Activated CD4-positive, alpha-beta T cell treated with anti-CD3 and anti-CD28 coated beads for 36 hours (primary cell): ENCODE measurements at places on chromosomes 2 and 18. TPM values are rescaled to one million over a fixed set of nuclear protein-coding genes. Genes with fewer than 3 reads are reported as not detected.

DES gene
- not detected for total RNA-seq

GRCh38 chr2:132479155-132479554, 62.5 kb downstream of the GPR39 start:
- H3K4me1 ChIP-seq: no peaks in the 10 kb centered on the region
- H3K36me3 ChIP-seq: no peaks in the 10 kb centered on the region
- DNase-seq: no peak
- no peak overlapping the region for H3K4me3 ChIP-seq
- H3K27ac ChIP-seq: no peak overlapping the region

DNA sequence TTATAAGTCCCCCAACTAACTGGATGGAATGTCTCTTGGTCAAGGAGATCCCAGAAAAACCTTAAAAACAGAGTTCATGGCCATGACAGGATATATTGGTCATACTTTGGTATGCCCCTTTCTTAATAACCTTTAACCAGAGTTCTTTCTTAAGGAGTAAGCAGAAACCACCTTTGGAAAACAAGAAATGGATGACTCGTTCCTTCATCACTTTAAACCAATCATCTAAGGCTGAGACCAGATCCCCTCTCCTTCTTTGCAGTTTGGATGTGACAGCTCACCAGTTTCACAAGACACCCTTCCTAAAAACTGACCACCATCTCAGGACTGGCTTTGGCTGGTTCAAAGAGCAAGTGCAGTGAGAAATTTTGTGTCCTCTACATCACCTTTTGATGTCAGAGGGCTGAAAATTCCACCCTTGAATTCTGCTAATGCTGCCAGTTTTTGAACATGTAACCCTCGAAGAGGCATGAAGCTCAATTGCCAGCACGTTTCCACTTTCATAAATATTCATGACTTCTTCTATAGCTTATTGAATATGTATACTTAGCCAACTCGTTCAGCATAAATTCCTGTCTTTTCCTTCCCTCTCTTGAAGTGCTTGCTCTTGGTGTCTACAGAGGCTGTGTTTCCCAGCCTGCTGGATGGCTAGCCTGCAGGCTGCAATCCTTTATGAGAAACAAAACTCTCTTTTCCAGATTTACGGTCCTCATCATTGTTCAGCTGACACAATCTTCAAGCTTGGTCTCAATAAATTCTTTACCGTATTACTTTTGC, 1323.5 kb upstream of the TMEFF2 start:
- H3K27ac ChIP-seq: no peak overlapping the region
- no peaks in the 10 kb centered on the region for H3K27me3 ChIP-seq
- H3K36me3 ChIP-seq: no peaks in the 10 kb centered on the region
- H3K4me1 ChIP-seq: no peaks in the 10 kb centered on the region
- DNase-seq: no peak

CCDC138 gene
- total RNA-seq: 15.3 TPM

- H3K27ac ChIP-seq: no peak overlapping the region
- H3K36me3 ChIP-seq: peaks cover 7% of the 10 kb centered on the region
- no peak for DNase-seq
Observed at GRCh38 chr2:191405546-191405945, 160.3 kb downstream of the MYO1B start.

MYOM1 gene
- 0.89 TPM for total RNA-seq

- DNase-seq: no peak
- H3K27me3 ChIP-seq: peaks cover 42% of the 10 kb centered on the region
- no peaks in the 10 kb centered on the region for H3K36me3 ChIP-seq
Observed at GRCh38 chr2:152097290-152097800, 1.5 kb downstream of the CACNB4 start.

DNA sequence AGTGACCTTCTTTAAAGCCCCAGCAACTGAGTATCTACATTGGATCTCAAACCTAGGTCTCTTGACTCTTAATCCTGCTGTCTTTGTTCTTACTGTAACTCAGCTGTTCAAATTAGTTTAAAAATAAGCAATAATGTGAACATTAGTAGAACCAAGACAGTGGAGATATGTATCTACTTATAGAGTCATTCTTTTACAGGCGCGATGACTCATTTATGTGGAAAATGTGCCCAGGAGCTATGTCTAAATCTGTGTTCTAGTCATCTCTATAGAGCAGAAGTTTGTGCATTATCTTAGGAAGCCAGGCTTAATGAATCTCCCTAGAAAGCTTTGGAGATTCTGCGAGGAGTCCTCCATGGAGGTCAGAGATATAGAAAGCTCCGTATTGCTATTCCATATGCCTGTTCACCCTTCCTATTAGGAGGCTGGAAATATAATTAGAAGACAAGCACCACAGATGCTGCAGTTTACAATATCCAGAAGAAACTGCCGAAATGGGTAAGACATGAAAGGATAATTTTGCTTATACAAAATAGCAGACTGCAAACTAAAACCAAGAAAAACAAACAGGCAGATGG, 211.6 kb downstream of the TRIB2 start:
- no peak overlapping the region for H3K27ac ChIP-seq
- DNase-seq: peak; percentile 41
- no peak overlapping the region for H3K4me3 ChIP-seq
- peaks cover 5% of the 10 kb centered on the region for H3K27me3 ChIP-seq

C2orf66 gene
- 0.25 TPM for total RNA-seq

DNA sequence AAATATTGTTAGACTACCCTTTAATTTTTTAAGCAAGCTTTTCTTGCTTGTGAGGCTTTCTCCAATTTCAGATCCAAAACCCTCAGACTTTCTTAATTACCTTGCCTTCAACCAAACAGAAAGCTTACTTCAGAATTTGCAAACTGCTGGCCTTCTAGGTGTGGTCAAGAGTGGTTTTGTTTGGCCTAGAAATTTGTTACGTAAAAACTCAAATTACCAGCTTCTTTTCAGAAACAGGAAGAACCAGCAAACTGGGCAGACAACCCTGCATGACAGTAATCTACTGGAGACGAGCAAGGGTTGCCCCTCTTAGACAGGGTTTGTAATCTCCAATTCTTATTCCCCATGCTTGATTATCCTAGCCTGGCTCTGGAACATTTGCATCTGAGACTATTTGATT, 27.1 kb downstream of the SRBD1 start:
- H3K4me3 ChIP-seq: no peak overlapping the region
- no peak for DNase-seq
- H3K27me3 ChIP-seq: no peaks in the 10 kb centered on the region

OR6B2 gene
- not detected for total RNA-seq

SCG2 gene
- not detected for total RNA-seq

STEAP3 gene
- 0.16 TPM for total RNA-seq

DNA sequence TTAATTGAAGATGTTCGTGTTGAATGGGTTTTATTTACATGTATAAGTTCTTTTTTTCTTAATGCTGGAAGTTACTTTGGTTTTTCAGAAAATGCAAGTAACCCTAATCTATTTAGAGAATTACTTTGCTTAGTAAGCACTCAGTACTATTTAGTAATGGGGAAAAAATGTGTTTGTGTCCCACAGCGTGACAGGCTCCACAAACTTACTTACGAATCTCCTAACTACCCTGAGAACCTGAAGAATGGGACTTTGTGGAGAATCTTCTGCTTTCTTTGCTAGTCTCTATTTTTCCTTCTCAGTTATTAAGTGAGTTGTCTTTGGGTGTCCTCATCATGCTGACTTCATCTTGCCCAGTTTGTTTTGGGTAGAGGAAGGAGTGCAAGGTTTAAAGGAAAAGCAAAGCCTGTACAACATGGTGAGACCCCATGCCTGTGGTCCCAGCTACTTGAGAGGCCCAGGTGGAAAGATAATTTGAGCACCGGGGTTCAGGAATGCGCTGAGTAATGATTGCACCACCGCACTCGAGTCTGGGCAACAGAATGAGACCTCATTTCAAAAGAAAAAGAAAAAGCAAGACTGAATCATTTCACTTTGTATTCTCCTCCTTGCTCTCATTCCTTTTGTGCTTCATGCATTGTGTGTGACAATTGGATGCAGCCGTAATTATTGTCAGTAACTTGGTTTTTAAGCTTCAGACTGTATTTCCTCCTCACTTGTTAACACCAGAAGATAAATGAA, 10.2 kb downstream of the NEDD4L start:
- H3K27me3 ChIP-seq: peaks cover 2% of the 10 kb centered on the region
- peaks cover 6% of the 10 kb centered on the region for H3K4me1 ChIP-seq
- no peak for DNase-seq
- no peak overlapping the region for H3K4me3 ChIP-seq
- no peak overlapping the region for H3K27ac ChIP-seq

FOXI3 gene
- not detected for total RNA-seq

DNA sequence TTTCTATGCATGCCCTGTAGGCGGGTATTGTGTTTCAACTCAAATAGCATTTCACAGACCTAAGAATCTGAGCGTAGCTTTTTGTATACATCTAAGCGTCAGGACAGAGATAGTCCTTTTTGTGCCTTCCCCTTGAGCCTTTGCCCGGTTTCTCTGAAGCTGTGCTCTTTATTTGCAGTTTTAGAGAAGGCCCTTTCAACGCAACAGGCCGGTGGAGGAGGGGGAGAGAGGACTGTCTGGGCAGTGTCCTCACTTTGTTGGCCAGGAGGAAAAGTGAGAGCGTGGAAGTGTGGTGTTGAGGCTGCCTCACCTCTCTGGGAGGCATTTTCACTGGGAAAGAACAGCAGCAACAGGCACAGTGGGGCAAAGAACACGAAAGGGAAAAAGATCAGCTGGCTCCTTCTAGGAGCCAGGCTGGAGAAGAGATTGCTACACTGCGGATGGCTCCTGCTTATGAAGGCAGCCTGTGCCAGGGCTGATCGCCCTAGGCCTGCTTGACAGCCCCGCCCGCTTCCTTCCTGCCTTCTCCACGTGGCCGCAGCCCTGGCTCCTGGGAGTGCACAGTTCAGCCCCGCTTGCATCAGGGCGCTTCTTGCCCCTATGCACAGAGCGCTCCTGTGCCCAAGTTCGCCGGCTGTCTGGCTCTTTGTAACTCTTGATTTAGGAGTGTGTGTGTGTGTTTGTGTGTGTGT, 195.6 kb upstream of the POU3F3 start:
- peaks cover 5% of the 10 kb centered on the region for H3K4me1 ChIP-seq
- no peak overlapping the region for H3K27ac ChIP-seq
- H3K4me3 ChIP-seq: no peak overlapping the region
- DNase-seq: peak; percentile 30
- peaks cover 1% of the 10 kb centered on the region for H3K36me3 ChIP-seq

GRCh38 chr2:28488083-28488830, 7.6 kb upstream of the PLB1 start:
- H3K27me3 ChIP-seq: no peaks in the 10 kb centered on the region
- DNase-seq: no peak
- no peaks in the 10 kb centered on the region for H3K36me3 ChIP-seq

GRCh38 chr2:10704034-10704594, 14.3 kb upstream of the NOL10 start:
- H3K4me3 ChIP-seq: no peak overlapping the region
- DNase-seq: no peak
- no peaks in the 10 kb centered on the region for H3K36me3 ChIP-seq
- no peak overlapping the region for H3K27ac ChIP-seq

- DNase-seq: peak; percentile 45
- no peaks in the 10 kb centered on the region for H3K36me3 ChIP-seq
- no peaks in the 10 kb centered on the region for H3K27me3 ChIP-seq
- no peak overlapping the region for H3K4me3 ChIP-seq
Observed at GRCh38 chr2:104443145-104443544, 410.8 kb upstream of the POU3F3 start.

SULT1C3 gene
- not detected for total RNA-seq

DNA sequence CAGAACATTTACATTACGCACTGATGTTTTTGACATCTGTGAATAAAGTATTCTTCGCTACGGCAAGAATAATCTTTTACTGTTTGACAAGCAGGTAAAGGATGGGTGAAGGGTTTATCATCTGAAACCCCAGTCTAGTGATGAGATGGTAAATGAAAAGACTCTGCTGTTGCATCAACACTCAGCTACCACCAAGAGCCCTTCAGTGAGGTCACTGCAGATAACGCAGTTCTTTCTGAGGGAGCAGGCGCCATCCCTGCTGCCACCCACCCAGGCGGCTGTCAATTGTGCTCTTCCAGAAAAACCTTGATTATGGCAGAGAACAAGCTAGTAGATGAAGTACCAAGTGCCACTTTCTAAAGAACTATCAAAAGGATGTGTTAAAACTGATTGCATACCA, 58.7 kb downstream of the ABCG8 start:
- H3K27ac ChIP-seq: no peak overlapping the region
- H3K36me3 ChIP-seq: peaks cover 52% of the 10 kb centered on the region
- no peak for DNase-seq
- no peaks in the 10 kb centered on the region for H3K4me1 ChIP-seq
- H3K4me3 ChIP-seq: no peak overlapping the region
- no peaks in the 10 kb centered on the region for H3K27me3 ChIP-seq

- DNase-seq: no peak
- no peak overlapping the region for H3K27ac ChIP-seq
- H3K27me3 ChIP-seq: no peaks in the 10 kb centered on the region
- no peaks in the 10 kb centered on the region for H3K36me3 ChIP-seq
Observed at GRCh38 chr18:66156946-66157687, 406.3 kb downstream of the CDH7 start.

- DNase-seq: peak; percentile 87
- H3K27me3 ChIP-seq: peaks cover 22% of the 10 kb centered on the region
- H3K27ac ChIP-seq: peak overlapping the region; percentile 53
- H3K36me3 ChIP-seq: no peaks in the 10 kb centered on the region
Observed at GRCh38 chr2:109143214-109144187, 14.5 kb downstream of the SH3RF3 start.

- no peak overlapping the region for H3K4me3 ChIP-seq
- H3K27ac ChIP-seq: no peak overlapping the region
- H3K36me3 ChIP-seq: no peaks in the 10 kb centered on the region
- DNase-seq: no peak
- H3K4me1 ChIP-seq: peaks cover 72% of the 10 kb centered on the region
Observed at GRCh38 chr2:24511894-24512293, 20.8 kb downstream of the NCOA1 start.

DNA sequence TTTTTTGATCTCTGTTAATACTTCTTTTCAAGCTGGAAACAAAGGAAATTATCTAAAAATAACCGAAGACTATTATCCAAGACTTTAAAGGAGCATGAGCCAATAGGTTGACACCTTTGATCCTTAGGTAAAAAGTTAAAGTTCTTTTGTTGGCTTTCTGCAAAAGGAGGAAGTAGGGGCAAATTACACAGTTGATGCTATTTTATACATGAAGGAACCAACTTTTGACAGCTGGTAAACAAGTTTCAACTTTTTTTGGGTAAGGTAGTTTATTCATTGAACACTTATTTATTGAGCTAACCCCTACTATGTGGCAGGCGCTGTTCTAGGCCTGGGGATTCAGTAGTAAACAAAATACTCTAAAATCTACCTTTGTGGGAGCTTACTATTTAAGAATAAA, 66.6 kb upstream of the ZEB2 start:
- H3K36me3 ChIP-seq: no peaks in the 10 kb centered on the region
- no peak overlapping the region for H3K27ac ChIP-seq
- peaks cover 16% of the 10 kb centered on the region for H3K4me1 ChIP-seq
- no peak overlapping the region for H3K4me3 ChIP-seq
- H3K27me3 ChIP-seq: peaks cover 23% of the 10 kb centered on the region

- no peaks in the 10 kb centered on the region for H3K4me1 ChIP-seq
- H3K27ac ChIP-seq: no peak overlapping the region
- no peaks in the 10 kb centered on the region for H3K27me3 ChIP-seq
- no peak for DNase-seq
Observed at GRCh38 chr2:4507661-4508060, 804.3 kb downstream of the DCDC2C start.
